ENCODE measurements at places on chromosomes 4 and X.
A peak's percentile ranks its signal among the peaks of the same experiment; 100 is the strongest.

GRCh38 chrX:47160781-47161180 is 15.8 kb downstream of the RBM10 start:
- no peaks in the 10 kb centered on the region for H3K27me3 ChIP-seq
- H3K27ac ChIP-seq, result no peak overlapping the region
- no peak for DNase-seq
- no peaks in the 10 kb centered on the region for H3K4me1 ChIP-seq
- no peak overlapping the region for H3K4me3 ChIP-seq

DNA sequence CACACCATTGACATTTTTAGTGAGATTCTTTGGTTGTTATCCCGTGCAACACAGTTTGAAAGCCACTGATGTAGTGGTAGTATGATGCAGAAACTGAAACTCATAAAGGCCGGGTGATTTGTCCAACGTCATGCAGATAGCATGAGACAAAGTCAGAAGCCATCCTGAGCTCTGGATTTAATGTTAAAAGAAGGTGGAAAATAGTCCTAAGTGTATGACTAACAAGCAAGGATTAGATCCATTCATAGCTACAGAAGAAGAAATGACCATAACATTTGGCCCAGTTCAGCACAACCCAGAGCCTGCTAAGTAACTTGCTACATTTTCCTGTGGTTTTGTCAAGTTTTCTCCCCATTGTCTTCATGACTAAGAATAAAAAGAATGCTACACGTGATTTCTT is 142.4 kb downstream of the AMELX start:
- no peaks in the 10 kb centered on the region for H3K36me3 ChIP-seq
- no peaks in the 10 kb centered on the region for H3K27me3 ChIP-seq
- no peak for DNase-seq

- no peaks in the 10 kb centered on the region for H3K4me1 ChIP-seq
- peaks cover 10% of the 10 kb centered on the region for H3K27me3 ChIP-seq
- H3K27ac ChIP-seq, result no peak overlapping the region
- DNase-seq, result no peak
Measured at GRCh38 chrX:13396924-13397323, 77.1 kb upstream of the ATXN3L start.

- no peak overlapping the region for H3K4me3 ChIP-seq
- no peaks in the 10 kb centered on the region for H3K27me3 ChIP-seq
- no peak for DNase-seq
- H3K36me3 ChIP-seq, result no peaks in the 10 kb centered on the region
- H3K27ac ChIP-seq, result no peak overlapping the region
Measured at GRCh38 chr4:39029752-39030694, 2.2 kb downstream of the TMEM156 start.

GRCh38 chrX:132651421-132652086 is 162.7 kb upstream of the MBNL3 start:
- no peak for DNase-seq
- no peak overlapping the region for H3K4me3 ChIP-seq
- H3K27me3 ChIP-seq, result peaks cover 4% of the 10 kb centered on the region
- no peaks in the 10 kb centered on the region for H3K4me1 ChIP-seq
- no peaks in the 10 kb centered on the region for H3K36me3 ChIP-seq

GRCh38 chr4:2441393-2442174 is 22.8 kb downstream of the CFAP99 start:
- H3K36me3 ChIP-seq, result no peaks in the 10 kb centered on the region
- H3K4me1 ChIP-seq, result no peaks in the 10 kb centered on the region
- H3K27ac ChIP-seq, result no peak overlapping the region
- H3K27me3 ChIP-seq, result no peaks in the 10 kb centered on the region
- peak; percentile 62 for DNase-seq
- no peak overlapping the region for H3K4me3 ChIP-seq

DNA sequence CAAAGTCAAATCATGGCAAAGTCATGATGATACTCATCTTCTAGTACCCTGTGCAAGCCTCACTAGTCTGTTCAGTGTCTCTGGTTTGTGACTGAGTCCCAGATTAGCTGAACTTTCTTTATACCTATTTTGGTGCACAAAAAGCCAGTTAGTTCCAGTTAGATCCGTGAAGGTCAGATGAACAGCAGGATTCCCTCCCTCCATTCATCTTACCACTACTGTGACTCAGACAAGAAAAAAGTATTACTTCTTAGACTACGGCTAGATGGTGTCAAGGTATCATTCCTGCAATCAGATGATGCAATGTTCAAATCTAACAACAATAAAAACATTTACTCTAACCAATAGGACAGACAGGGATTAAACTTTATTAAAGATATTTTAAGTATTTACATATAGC is 30.4 kb downstream of the ARHGEF6 start:
- H3K27me3 ChIP-seq, result no peaks in the 10 kb centered on the region
- no peak overlapping the region for H3K4me3 ChIP-seq
- H3K27ac ChIP-seq, result no peak overlapping the region

DNA sequence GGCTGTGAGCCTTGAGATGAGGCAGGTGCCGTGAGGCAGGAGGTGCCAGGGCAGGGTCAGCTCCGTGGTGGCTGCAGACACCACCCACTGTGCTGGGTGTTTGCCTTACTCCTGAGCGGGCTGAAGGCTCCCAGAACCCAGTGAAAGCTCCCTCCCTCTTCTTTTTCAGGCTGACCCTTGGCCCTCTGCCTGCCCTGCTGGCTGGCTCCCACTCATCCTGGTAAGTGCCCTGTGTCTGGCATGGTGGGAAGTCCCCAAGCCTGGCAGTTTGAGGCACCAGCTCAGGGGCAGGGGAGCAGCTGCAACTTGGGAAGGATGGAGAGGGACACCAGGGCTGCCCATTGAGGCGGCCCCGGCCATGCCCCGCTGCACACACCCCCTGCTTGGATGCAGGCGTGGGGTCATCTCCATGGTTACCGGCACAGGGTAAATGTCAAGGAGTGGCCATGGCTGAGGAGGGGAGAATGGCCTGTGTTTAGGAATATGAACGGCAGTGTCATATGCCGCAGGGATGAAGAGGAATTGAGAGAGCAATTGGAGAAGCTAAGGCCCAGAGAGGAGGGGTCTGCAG is 16.8 kb downstream of the SH3BP2 start:
- DNase-seq, result no peak
- peaks cover 96% of the 10 kb centered on the region for H3K4me1 ChIP-seq
- peaks cover 60% of the 10 kb centered on the region for H3K36me3 ChIP-seq
- peak overlapping the region; percentile 81 for H3K27ac ChIP-seq
- no peaks in the 10 kb centered on the region for H3K27me3 ChIP-seq

DNA sequence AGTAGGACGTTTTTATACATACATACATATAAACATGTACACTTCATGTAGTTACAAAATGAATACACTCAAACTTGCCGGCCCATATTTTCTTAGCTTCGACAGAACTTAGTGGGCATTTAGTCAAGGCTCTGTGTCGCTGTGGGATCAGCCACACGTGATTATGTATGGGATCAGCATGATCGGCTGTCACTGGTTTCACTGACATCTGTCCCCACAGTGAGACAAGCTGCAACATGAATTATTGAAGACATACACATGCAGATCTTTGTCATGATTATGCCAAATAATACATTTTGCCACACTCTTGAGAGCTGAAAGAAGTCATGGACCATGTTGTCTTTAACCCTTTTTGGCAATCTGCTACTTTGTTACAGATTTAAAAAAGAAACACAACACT is 38.2 kb upstream of the NAA11 start:
- no peak overlapping the region for H3K27ac ChIP-seq
- H3K4me1 ChIP-seq, result no peaks in the 10 kb centered on the region
- H3K27me3 ChIP-seq, result no peaks in the 10 kb centered on the region
- no peak for DNase-seq

- no peaks in the 10 kb centered on the region for H3K4me1 ChIP-seq
- H3K27ac ChIP-seq, result no peak overlapping the region
- H3K4me3 ChIP-seq, result no peak overlapping the region
- no peaks in the 10 kb centered on the region for H3K36me3 ChIP-seq
Measured at GRCh38 chrX:51407520-51408409, 75.1 kb downstream of the NUDT10 start.

- DNase-seq, result no peak
- H3K4me1 ChIP-seq, result no peaks in the 10 kb centered on the region
- no peaks in the 10 kb centered on the region for H3K27me3 ChIP-seq
- no peak overlapping the region for H3K4me3 ChIP-seq
- no peak overlapping the region for H3K27ac ChIP-seq
Measured at GRCh38 chr4:181281451-181281850, 961.8 kb upstream of the TENM3 start.

DNA sequence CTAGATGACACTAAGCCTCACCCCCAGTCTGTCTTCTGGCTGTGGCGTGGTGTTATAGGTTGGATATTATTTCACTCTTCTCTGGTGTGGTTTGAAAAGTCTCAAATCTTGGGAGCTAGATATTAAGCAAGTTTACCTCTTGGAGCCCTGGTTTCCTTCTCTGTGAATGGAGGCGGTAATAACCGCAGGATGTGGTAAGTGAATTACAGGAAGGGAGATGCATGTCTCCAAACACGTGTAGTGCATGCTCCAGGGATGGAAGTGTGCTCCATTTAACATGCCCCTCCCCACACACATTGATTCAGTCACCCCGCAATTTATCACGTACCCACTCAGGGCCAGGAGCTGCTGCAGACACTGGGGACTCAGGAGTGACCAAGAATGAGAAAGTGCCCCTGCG is 4.9 kb downstream of the ZNF275 start:
- H3K27ac ChIP-seq, result no peak overlapping the region
- no peak overlapping the region for H3K4me3 ChIP-seq
- DNase-seq, result no peak
- no peaks in the 10 kb centered on the region for H3K27me3 ChIP-seq

DNA sequence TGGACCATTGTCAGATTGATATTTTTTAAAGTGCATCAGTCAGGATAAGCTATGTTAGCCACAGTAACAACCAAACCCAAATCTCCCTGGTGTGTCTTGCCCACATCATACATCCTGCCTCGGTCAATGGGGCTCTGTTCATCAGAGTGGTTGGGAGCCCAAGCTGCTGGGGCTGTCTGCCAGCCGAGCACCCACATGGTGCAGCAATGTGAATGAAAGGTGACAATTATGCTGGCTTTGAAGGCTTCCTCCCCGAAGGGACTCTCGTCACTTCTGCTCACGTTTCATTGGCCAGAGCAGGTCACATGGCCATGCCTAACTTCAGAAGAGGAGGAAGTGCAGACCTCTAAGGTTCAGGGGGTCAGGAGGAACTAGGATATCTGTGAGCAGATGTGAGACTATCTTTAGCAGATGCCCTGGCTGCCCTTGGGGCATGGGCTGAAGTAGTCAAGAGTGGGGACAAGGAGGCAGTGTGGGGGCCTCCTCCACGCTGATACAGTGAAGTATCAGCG is 1.3 kb upstream of the JAKMIP1 start:
- DNase-seq, result no peak
- H3K36me3 ChIP-seq, result no peaks in the 10 kb centered on the region
- H3K4me3 ChIP-seq, result no peak overlapping the region

GRCh38 chr4:82968972-82969371 is 41.7 kb downstream of the LIN54 start:
- H3K27me3 ChIP-seq, result no peaks in the 10 kb centered on the region
- no peaks in the 10 kb centered on the region for H3K4me1 ChIP-seq
- no peak overlapping the region for H3K4me3 ChIP-seq
- H3K36me3 ChIP-seq, result peaks cover 80% of the 10 kb centered on the region
- H3K27ac ChIP-seq, result no peak overlapping the region
- DNase-seq, result no peak

- no peak overlapping the region for H3K4me3 ChIP-seq
- H3K36me3 ChIP-seq, result no peaks in the 10 kb centered on the region
- DNase-seq, result no peak
- H3K4me1 ChIP-seq, result no peaks in the 10 kb centered on the region
- peaks cover 2% of the 10 kb centered on the region for H3K27me3 ChIP-seq
- no peak overlapping the region for H3K27ac ChIP-seq
Measured at GRCh38 chr4:119206178-119206577, 6.3 kb upstream of the USP53 start.

DNA sequence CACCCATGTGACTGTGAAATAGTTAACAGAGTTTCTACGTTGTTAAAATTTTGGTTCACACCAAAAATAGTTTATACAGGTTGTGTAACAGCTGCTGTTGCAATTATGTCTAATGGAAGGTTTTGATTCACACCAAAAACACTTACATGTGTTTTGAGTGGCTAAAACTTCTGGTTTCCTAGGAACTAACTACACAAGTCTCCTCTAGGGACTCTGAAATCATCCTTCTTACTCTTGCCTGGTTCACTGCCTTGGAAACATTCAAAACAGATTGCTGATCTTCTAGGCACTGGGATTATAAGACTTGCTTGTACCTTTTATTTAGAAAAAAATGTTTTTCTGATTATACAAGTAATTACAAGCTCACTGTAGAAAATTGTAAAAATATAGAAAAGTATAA is 14.9 kb upstream of the MORC4 start:
- H3K4me1 ChIP-seq, result no peaks in the 10 kb centered on the region
- no peaks in the 10 kb centered on the region for H3K27me3 ChIP-seq

- H3K36me3 ChIP-seq, result no peaks in the 10 kb centered on the region
- no peak for DNase-seq
- no peaks in the 10 kb centered on the region for H3K4me1 ChIP-seq
- no peaks in the 10 kb centered on the region for H3K27me3 ChIP-seq
- no peak overlapping the region for H3K4me3 ChIP-seq
Measured at GRCh38 chrX:113699939-113700338, 859.3 kb upstream of the AMOT start.

DNA sequence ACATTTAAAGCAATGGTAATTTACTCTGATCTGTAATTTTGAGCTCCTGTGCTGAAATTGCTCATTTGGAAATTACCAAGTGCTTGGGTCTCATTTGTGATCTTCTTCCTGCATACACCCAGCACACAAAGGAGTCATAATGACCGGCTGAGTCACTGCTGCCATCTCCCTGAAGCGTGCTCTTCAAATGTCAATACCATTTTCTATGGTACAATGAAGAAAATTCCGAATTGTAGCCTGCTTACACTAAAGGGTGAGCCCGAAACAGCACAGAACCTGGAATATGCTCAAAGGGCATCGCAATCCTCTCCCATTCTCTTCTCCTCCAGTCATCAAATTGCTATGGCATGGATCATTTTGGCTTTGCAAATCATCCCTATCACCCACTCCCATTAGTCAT is 140.5 kb downstream of the GRIA3 start:
- H3K4me1 ChIP-seq, result no peaks in the 10 kb centered on the region
- H3K27me3 ChIP-seq, result no peaks in the 10 kb centered on the region
- no peak overlapping the region for H3K27ac ChIP-seq
- H3K36me3 ChIP-seq, result no peaks in the 10 kb centered on the region
- DNase-seq, result no peak

DNA sequence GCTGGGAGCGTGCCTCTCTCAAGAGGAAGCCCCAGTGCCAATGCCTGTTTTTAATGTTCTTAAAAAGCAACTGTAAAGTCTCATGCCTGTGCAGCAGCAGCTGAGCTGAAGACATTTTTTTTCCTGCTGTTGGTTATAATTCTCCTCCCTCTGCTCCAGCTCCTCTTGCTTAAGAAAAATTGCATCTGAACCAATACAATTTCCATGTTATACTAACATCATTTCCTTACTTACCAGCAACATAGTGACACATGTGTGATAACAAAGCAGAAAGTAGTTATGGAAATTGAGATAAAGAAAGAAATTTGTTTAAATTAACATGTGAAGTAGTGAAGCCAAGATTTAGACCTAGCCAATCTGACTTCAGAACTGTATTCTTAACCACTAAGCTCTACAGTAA is 101.4 kb downstream of the TBC1D19 start:
- H3K36me3 ChIP-seq, result no peaks in the 10 kb centered on the region
- DNase-seq, result no peak
- no peaks in the 10 kb centered on the region for H3K27me3 ChIP-seq
